ENCODE measurements at places on chromosomes 13 and 19.

DNA sequence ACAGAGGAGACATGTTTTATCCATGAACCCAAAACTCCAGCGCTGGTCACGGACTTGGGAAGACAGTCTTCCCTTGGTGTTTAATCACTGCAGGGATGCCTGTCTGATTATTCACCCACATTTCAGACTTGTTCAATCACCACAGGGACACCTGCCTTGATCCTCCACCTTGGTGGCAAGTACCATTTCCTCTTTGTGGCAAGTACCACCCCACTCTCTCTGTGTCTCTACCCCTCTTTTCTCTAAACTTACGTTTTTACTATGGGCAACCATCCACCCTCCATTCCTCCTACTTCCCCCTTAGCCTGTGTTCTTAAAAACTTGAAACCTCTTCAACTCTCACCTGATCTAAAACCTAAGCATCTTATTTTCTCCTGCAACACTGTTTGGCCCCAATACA lies 16.8 kb downstream of the ZNF83 start:
- DNase-seq: no peak

DNA sequence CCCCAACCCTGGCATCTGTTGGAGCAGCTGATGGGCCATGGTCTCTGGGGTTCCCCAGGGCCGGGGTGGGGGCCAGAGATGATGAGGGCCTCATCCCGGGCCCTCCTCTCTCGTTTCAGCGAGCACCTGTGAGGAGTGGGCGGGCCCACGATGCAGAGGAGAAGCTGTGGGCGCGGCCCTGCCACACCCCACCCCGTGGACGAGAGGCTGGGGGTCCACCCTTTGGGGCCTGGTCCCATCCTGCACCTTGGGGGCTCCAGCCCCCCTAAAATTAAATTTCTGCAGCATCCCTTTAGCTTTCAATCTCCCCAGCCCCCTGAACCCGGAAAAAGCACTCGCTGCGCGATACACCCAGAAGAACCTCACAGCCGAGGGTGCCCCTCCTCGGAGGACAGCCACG lies 5.6 kb downstream of the HMG20B start:
- no peak for DNase-seq

DNA sequence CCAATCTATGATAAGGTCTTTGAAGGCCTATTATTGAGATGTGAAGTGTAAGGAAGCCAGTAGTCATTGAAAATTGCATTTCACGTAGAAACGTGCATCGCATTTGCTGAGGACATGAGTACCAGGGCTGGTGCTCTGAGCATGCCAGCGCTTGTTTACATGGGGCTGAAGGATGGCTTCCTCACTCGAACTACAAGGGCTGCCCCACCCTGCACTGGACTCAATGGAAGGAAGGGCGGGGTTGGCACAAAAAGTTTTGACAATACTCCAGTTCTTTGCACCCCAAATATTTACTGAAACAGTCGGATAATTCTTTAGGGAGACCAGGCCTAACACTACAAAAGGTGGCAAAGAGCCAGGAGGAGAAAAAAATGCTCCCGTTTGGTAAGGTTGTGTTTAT lies 28.9 kb upstream of the MED4 start:
- DNase-seq: no peak

- DNase-seq: no peak
Measured at GRCh38 chr19:52494518-52494917, 33.0 kb upstream of the ZNF808 start.

DNA sequence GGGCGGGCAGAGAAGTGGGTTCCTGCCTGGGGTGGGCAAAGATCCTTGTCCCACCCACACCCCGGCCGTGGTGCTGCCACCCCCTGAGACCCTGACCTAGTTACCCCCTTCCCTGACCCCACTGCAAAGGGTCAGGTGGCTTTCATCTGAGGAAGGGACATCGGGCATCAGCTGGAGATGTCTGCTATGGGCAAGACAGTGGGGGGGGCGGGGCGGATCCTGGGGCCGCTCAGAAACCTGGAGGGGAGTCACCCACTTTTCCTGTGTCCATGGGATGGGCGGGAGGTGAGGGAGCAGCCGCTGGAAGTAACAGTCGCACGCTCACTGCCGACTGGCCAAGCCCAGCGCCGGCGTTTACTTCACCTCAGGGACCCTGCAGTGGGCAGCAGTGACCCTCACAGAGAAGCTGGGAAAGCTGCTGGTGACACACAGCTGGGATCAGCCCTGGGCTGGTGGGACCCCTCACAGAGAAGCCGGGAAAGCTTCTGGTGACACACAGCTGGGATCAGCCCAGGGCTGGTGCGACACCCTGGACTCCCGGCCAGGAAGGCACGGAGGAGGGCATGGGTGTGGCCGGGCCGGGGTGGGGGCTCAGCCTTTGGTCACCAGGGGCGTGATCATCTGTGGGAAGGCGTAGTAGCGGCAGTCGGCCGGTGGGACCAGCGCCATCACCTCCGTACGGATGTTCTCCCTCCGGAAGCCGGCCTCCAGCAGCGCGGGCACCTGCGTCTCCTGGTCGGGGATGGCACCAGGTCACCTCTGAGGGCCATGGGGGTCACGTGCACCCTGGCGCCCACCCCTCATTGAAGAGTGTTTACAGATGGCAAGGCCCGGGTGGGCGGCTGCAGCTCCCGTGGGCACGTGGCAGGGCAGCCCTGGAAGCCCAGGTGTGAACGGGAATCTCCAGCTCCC lies 4.3 kb downstream of the GAMT start:
- no peak for DNase-seq

DNA sequence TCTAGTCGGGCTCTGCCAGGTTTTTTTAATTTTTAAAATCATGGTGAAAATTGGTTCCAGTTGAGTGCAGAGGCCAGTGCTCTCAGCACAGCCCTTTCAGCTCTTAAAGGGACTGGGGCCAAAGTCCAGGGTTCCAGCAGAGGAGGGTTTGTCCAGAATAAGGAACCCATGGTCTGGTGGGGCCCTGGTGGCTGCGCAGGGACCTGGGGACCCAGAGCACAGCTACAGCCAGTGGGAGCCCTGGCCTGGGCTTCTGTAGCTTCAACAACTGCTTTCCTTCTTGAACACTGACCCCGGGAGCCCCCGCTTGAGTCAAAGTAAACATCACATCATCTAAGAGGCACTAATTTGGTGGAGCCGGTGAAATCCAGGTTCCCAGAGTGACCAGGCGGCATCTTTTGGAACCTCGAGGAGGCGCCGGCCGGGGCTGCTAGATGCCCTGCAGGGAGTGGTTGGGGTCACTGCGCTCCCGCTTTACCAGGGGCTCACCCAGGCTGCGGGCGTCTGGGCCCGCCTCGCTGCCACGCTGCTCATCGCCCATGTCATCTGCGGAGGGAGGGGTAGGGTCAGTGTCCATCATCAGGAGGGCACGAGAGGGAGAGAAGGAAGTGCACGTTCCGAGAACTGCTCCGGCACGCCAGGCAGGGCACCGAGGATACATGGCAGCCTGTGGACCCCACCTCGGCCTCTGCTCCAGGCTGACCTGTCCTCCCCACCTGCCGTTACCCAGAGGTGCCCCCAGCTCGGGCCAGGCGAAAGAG lies 16.6 kb upstream of the RANBP3 start:
- no peak for DNase-seq

GRCh38 chr13:98300956-98301641 lies 124.0 kb upstream of the RNF113B start:
- no peak for DNase-seq

DNA sequence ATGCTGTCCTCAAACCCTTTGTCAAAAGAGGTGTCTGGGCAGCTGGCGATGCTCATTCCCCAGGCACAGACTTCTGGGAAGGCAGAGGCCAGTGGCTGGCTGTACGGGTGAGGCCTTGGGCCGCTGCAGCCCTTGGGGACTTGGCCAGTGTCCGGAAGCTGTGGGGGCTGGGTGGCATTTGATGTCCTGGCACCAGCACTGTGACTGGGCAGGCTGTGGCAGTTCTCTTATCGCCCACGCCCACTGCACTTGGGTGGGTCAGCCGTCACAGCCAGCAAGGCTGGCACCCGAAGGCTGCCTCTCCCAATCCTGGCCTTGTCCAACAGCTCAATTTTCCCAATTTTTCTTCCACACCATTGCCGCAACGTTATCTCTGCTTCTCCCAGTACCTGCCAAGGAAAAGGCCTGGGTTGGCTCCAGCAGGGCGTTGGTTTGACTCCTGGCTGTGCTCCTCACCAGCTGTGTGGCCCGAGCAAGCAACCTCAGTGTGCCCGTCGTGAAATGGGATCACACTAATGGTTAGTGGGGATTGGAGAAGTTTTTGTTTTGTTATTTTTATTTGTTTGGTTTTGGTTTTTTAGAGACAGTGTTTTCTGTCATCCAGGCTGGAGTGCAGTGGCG lies 12.7 kb upstream of the SLC44A2 start:
- DNase-seq: no peak

DNA sequence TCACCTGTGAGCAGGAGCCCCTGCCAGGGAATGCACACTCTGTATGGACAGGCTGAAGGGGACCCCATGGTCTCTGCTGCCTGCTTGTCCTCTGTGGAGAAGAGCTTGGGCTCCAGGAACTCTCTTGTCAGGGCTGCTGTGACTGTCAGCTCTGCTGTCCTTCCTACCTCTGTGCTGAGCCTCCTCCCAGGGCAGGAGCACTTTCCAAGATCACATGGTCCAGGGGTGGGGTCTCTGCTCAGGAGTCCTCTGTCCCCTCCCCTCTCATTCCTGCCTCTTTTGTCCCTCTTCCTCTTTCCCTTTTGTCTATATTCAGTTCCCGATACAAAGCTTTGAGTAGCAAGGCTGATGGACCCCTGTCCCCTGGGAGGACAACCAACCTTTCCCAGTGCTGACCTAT lies at the start of gene CEACAM7:
CEACAM7 (minus strand) TSS at position 173 of the 400 bp plus-strand sequence; CDS start at position 68, 105 bp downstream.
- no peak for DNase-seq

DNA sequence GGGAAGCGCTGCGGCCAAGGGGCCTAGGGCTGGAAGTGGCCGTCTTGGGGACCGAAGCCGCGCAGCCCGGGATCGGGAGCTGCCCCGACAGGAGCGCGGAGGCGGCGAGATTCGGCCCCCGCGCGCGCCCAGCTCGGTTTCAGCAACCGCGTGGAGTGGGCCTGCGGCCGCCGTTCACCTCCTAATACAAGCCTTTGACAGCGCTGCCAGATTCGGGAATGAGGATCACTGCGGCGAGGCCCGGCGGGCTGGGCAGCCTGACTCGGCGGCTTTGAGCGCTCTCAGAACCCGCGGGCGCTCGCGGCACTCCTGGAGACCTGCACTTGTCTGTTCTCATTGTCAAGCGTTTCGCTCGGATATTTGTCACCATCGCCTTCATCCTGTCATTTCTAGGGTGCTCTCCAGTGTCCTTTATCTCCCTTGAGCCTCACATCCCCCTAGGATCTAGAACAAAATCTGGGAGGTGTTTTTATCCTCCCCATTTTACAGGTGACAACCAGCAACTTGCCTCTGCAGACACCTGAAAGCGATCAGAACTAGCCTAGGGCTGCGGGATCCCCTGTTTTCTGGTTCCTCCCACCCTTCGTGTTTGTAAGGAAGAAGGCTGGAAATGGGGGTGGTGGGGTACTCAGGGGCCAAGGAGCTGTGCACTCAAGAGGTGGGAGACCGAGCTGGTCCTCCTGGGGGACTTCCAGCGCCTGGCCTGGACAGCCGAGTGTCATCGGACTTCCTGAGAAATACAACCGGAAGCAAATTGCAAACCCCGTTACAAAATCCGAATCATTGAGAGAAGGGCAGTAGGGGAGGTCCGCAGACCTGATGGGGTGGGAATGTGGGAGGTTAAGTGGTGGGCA lies 1.5 kb upstream of the CDX2 start:
- DNase-seq: no peak

- no peak for DNase-seq
Measured at GRCh38 chr13:48709213-48709612, 55.5 kb downstream of the CYSLTR2 start.

DNA sequence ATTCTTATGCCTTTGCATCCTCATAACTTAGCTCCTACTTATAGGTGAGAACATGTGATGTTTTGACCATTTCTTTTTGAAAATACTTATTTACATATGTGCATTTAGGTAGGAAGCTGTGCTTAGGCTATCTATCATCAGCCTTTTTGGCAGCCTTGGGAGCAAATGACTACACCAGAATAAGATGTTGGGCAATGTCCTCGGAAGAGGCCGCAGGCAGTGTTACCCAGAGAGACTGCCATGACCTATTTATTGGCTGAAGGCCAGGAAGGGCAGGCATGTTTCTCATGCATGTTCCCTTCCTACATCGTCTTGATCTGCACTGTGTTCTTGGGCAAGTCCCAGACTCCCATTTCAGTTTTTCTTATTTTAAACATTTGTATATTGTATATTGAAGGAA lies 122.3 kb downstream of the B3GLCT start:
- no peak for DNase-seq

GRCh38 chr19:34274284-34274826 lies 20.0 kb downstream of the GARRE1 start:
- DNase-seq: no peak

DNA sequence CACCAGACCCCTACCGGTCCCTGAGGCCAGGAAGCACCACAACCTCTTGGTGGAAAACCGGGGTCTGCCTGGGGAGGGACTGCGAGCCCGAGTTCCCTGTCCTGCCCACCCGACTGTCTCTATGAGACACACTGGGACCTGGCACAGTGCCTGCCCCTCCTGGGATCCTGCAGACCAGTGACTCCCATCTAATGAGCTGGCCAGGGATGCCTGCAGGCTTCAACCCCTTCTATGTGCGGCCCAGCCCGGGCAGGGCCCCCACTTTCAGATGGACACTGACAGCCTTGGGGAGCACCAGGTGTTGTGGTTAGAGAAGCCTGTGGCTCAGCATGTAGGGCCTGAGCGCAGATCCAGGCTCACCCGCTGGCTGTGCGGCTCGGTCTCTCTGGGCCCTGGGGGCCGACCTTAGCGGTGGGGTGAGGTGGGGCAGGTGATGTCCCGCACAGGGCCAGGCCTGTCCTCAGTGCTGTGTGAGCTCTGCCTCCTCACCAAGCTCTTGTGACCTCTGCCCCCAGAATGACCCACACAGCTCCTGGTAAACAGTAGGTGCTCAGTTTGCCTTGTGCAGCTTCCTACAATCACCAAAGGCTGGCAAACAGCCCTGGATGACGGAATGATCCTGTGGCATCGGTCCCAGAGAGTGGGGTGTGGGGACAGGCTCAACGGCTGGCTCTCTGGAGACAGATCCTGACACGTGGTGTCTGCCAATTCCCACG lies 17.9 kb upstream of the CACTIN start:
- DNase-seq: no peak

DNA sequence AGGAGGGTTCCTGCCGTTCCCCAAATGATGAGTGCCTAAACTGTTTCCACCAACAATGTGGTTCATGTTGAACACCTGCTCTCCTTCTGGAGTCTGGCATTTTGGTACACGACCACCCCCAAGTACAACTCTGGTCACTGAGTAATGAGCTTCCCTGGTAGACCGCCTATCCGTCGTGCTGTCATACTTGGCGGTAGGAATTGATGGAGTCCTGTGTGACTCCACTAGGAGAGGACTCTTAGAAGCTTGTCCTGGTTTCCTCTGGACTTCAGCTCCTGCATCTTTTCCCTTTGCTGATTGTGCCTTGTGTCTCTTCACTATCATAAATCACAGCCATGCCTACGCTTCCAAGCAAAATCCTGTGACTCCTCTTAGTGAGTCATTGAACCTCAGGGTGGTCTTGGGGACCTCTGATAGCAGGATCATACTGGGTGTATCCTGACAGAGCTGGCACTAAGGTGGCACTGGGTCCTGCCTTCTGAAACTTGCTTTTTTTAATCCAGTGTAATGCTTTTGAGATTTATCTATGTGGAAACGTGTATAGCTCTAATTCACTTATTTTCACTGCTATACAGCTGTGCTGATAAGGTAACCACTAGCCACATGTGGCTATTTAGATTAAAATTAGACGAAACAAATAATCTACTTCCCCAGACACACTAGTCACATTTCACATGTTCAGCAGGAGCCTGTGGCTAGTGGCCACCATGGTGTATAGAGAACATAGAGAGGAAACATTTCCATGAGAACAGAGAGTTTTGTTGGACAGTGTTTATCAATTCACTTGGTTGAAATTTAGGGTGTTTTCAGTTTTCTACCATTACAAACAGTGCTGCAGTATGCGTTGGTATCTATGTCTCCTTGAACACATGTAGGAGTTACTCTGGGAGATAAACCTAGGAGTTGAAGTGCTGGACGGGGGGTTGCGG lies 6.1 kb upstream of the ASF1B start:
- DNase-seq: no peak
